CD8-positive, alpha-beta memory T cell (primary cell): ENCODE measurements at places on chromosomes 13 and 19. TPM values are rescaled to one million over a fixed set of nuclear protein-coding genes. Genes with fewer than 3 reads are reported as not detected.

- H3K4me1 ChIP-seq, result peaks cover 5% of the 10 kb centered on the region
- no peak overlapping the region for H3K4me3 ChIP-seq
- no peak overlapping the region for H3K27ac ChIP-seq
- DNase-seq, result no peak
- H3K36me3 ChIP-seq, result no peaks in the 10 kb centered on the region
- no peaks in the 10 kb centered on the region for H3K27me3 ChIP-seq
These were observed 5.5 kb downstream of the KATNAL1 start for GRCh38 chr13:30301827-30302226.

DNA sequence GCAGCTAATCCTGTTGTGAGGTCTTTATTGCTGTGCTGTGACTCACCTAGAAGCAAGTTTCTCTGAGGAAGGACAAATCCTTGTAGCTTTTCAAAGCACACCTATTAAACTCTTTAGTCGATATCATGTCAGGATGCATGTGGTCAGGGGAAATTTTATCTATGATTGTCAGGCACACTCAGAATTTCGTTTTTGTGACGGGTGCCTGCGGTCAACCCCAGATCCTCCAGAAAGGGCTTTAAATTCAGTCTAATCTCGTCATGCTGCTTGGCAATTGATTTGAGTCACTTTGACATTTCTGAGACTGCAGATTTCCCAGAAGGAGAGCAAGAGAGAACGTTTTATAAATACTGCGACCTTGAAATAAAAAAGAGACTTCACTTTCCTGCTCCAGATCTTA lies 316.9 kb downstream of the FGF9 start:
- no peak overlapping the region for H3K4me3 ChIP-seq
- no peaks in the 10 kb centered on the region for H3K27me3 ChIP-seq
- H3K27ac ChIP-seq, result no peak overlapping the region
- no peaks in the 10 kb centered on the region for H3K4me1 ChIP-seq
- no peak for DNase-seq

Gene RDH8
- total RNA-seq, result not detected

GRCh38 chr13:52896827-52897659 lies 48.6 kb upstream of the PCDH8 start:
- no peak for DNase-seq
- no peaks in the 10 kb centered on the region for H3K4me1 ChIP-seq

Gene KRTDAP
- total RNA-seq, result not detected

DNA sequence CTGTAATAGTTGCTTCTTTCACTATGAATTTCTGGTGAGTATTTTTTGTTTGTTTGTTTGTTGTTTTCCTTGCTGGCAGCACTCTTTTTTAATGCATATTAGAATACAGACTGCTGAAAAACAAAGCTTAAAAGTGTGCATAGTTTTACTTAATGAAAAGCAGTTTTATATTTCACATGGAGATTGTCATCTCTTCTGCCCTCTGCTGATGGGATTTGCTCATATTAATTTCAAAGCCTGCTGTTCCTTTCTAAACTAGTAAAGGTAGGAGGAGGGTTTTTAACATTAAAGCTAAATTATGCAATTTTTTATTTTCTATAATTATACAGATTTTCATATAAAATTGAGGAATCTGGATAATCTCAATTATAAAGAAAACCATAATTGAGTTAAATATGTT lies 692.6 kb upstream of the SLITRK1 start:
- H3K27ac ChIP-seq, result no peak overlapping the region
- H3K27me3 ChIP-seq, result no peaks in the 10 kb centered on the region
- no peaks in the 10 kb centered on the region for H3K36me3 ChIP-seq
- H3K4me1 ChIP-seq, result no peaks in the 10 kb centered on the region
- DNase-seq, result no peak

DNA sequence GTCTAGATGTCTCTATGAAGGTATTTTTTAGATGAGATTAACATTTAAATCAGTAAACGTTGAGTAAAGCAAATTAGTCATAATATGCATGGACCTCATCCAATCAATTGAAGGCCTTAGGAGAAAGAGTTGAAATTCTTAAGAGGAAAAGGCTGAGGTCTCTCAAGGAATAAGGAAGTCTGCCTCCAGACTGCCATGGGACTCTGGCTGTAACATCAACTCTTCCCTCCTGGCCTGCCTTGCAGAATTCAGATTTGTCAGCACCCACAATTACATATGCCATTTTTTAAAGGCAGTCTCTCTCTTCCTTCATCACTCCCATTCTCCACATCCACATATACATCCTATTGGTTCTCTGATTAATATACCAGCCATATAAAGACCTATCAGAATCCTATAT lies 28.8 kb upstream of the INTS6 start:
- no peaks in the 10 kb centered on the region for H3K27me3 ChIP-seq
- DNase-seq, result no peak
- no peaks in the 10 kb centered on the region for H3K36me3 ChIP-seq
- no peaks in the 10 kb centered on the region for H3K4me1 ChIP-seq
- H3K27ac ChIP-seq, result no peak overlapping the region

Gene SH2D3A
- total RNA-seq, result 21.3 TPM

- peaks cover 16% of the 10 kb centered on the region for H3K27me3 ChIP-seq
- H3K36me3 ChIP-seq, result peaks cover 13% of the 10 kb centered on the region
- no peak overlapping the region for H3K4me3 ChIP-seq
- no peak for DNase-seq
- no peak overlapping the region for H3K27ac ChIP-seq
- peaks cover 17% of the 10 kb centered on the region for H3K4me1 ChIP-seq
These were observed 6.5 kb downstream of the PALM3 start for GRCh38 chr19:14055396-14055795.

GRCh38 chr19:43380771-43381386 lies 27.4 kb downstream of the CD177 start:
- H3K27me3 ChIP-seq, result no peaks in the 10 kb centered on the region
- no peak overlapping the region for H3K27ac ChIP-seq
- H3K36me3 ChIP-seq, result no peaks in the 10 kb centered on the region
- DNase-seq, result no peak
- H3K4me3 ChIP-seq, result no peak overlapping the region

GRCh38 chr19:12856653-12857052 lies 18.3 kb downstream of the MAST1 start:
- no peak for DNase-seq
- no peaks in the 10 kb centered on the region for H3K27me3 ChIP-seq
- H3K4me3 ChIP-seq, result no peak overlapping the region

GRCh38 chr19:41597600-41598041 lies 21.7 kb downstream of the CEACAM21 start:
- peak; percentile 60 for DNase-seq
- H3K27me3 ChIP-seq, result no peaks in the 10 kb centered on the region
- H3K36me3 ChIP-seq, result no peaks in the 10 kb centered on the region
- no peak overlapping the region for H3K4me3 ChIP-seq

Gene TUBB4A
- 8.9 TPM for total RNA-seq

GRCh38 chr13:76863022-76863421 lies 23.2 kb downstream of the KCTD12 start:
- H3K27me3 ChIP-seq, result no peaks in the 10 kb centered on the region
- DNase-seq, result no peak
- H3K4me3 ChIP-seq, result no peak overlapping the region
- no peak overlapping the region for H3K27ac ChIP-seq
- no peaks in the 10 kb centered on the region for H3K36me3 ChIP-seq

DNA sequence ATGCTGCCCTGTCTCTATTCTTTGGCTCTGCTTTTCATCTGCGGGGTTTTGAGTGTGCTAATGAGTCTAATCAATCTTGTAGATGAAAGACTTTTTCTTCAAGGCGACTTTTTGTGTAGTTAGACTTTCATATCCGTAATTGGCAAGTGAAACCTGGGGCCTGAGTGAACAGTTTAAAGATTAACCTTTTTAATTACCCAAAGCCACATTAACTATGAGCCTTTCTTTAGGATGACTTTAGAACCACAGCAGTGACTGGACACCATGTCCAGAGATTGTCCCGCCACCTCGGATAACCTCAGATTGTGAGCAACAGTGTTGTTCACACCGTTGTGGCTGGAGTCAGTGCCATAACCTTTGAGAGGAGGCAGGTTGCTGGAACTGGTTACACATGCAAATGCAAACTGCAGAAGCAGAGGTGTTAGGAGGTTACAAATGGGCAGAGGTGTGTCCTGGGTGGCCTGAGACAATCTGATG lies 58.7 kb downstream of the SIAH3 start:
- DNase-seq, result no peak
- no peaks in the 10 kb centered on the region for H3K27me3 ChIP-seq
- no peak overlapping the region for H3K27ac ChIP-seq
- H3K36me3 ChIP-seq, result no peaks in the 10 kb centered on the region
- H3K4me1 ChIP-seq, result no peaks in the 10 kb centered on the region

DNA sequence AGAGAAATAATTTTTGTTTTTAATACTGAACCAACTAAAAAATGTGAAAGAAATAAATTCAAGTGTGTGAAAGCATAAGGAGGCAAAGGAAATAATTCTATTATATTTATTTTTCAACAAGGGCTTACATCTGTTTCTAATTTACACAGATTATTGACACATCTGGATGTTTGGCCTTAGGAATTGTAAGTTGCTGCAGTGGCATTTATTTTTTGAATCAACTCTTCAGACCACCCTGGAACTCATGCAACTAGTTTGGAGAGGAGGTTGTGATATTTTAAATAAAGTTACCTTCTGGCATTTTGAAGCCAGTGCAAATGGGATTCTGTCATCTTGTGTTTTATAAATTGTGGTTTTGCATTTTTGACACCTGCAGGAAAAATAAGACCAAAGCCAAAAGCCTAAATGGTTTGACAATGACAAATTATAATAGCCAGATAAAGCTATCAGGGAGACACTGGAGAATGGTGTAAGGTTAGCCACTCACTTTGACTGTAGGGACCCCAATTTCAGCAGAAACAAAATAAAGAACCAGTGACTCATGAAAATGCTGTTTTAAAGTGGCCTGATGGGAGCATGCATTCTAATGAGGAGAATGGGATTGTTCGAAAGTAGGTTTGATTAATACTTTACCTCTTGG lies 192.9 kb downstream of the KLF5 start:
- no peak for DNase-seq
- no peak overlapping the region for H3K4me3 ChIP-seq
- H3K27me3 ChIP-seq, result no peaks in the 10 kb centered on the region
- no peak overlapping the region for H3K27ac ChIP-seq
- no peaks in the 10 kb centered on the region for H3K36me3 ChIP-seq

DNA sequence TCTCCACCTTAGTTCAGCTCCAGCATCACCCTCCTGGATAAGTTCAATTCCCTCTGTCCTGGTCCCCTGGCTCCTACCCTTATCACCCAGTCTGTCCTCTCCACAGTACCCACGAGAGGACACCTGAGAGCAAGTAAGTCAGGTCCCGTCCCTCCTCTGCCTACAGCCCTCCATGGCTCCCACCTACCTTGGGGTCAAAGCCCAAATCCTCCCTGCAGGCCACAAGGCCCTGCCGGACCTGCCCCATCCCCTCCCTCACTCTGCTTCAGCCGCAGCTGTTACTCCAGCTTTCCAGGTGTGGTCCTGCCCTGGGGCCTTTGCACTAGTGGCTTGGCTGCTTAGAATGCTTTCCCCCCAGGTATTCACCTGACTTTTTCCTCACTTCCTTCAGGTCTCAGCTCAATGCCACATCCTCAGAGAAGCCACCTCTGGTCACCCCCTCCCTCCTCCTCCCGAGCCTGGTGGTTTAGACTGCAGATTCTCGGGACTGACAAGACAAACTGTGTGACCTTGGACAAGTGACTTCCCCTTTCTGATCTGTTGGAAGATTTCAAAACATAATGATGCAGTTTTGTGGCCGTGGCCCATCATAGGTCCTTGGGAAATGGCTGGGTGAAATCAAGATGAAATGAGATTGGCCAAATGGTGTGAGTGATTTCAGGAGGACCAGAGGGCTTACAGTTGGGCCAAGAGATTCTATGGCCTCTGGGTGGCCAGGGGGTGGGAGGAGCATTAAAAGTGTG lies 3.6 kb downstream of the TUBB4A start:
- no peak overlapping the region for H3K27ac ChIP-seq
- no peaks in the 10 kb centered on the region for H3K27me3 ChIP-seq
- DNase-seq, result no peak
- H3K36me3 ChIP-seq, result no peaks in the 10 kb centered on the region

- H3K4me1 ChIP-seq, result peaks cover 7% of the 10 kb centered on the region
- no peak overlapping the region for H3K4me3 ChIP-seq
- no peaks in the 10 kb centered on the region for H3K27me3 ChIP-seq
- H3K27ac ChIP-seq, result no peak overlapping the region
- no peak for DNase-seq
- no peaks in the 10 kb centered on the region for H3K36me3 ChIP-seq
These were observed 83.2 kb downstream of the RUBCNL start for GRCh38 chr13:46303742-46304385.

- no peak overlapping the region for H3K27ac ChIP-seq
- H3K27me3 ChIP-seq, result no peaks in the 10 kb centered on the region
- H3K36me3 ChIP-seq, result peaks cover 10% of the 10 kb centered on the region
- no peak for DNase-seq
These were observed 12.0 kb upstream of the NUMBL start for GRCh38 chr19:40702337-40703012.

- H3K27me3 ChIP-seq, result peaks cover under 1% of the 10 kb centered on the region
- DNase-seq, result no peak
- no peak overlapping the region for H3K27ac ChIP-seq
- no peaks in the 10 kb centered on the region for H3K36me3 ChIP-seq
- H3K4me3 ChIP-seq, result no peak overlapping the region
These were observed 25.9 kb upstream of the MPHOSPH8 start for GRCh38 chr13:19607523-19608078.

DNA sequence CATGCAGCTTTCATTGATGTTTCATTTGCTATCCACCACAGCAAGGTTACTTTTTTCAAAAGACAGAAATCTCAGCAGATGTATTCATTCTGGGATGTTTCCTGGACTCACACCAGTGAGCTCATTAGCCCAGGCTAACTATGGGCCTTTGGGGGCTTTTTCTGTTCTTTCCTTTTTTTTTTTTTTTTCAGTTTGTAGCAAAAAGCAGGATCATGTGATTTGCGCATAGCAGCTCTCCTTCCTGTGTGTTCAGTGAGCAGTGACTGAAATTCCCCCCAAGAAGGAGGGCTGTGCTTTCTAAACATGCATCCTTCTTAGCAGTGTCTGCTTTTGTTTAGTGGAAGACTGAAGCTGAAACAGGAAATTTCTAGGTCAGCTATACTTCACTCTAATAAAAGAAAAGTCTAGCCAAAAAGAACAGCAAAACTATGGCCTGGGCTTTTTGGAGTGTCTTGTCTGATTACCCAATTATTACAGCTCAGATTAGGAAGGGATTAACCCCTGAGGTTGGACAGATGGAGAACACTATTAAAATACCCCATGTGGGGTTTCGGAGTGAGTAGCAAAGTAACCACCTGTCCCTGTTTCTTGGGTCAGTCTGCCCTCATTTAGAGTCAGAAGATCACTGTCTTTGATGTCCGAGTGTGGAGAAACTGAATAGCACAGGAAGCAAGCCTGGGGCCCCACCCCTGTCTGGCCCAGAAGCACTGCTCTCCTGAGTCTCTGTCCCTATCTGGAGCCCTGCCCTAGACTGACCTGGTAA lies 8.9 kb upstream of the AMER2 start:
- H3K27me3 ChIP-seq, result peaks cover 4% of the 10 kb centered on the region
- DNase-seq, result no peak
- H3K4me3 ChIP-seq, result no peak overlapping the region

- H3K4me3 ChIP-seq, result no peak overlapping the region
- H3K36me3 ChIP-seq, result no peaks in the 10 kb centered on the region
- H3K27me3 ChIP-seq, result no peaks in the 10 kb centered on the region
- H3K4me1 ChIP-seq, result no peaks in the 10 kb centered on the region
These were observed 88.6 kb upstream of the MYCBP2 start for GRCh38 chr13:77415253-77416071.

GRCh38 chr13:114122127-114122511 lies 10.3 kb downstream of the RASA3 start:
- H3K4me1 ChIP-seq, result peaks cover 83% of the 10 kb centered on the region
- H3K36me3 ChIP-seq, result peaks cover 11% of the 10 kb centered on the region
- peak; percentile 8 for DNase-seq
- no peak overlapping the region for H3K4me3 ChIP-seq
- no peaks in the 10 kb centered on the region for H3K27me3 ChIP-seq
- H3K27ac ChIP-seq, result no peak overlapping the region
